Small intestine (tissue), 16 donors: ENCODE measurements at places on chromosomes 3 and 15.

GRCh38 chr3:49792371-49793150 lies 6.2 kb upstream of the IP6K1 start:
- DNase-seq = no peak

DNA sequence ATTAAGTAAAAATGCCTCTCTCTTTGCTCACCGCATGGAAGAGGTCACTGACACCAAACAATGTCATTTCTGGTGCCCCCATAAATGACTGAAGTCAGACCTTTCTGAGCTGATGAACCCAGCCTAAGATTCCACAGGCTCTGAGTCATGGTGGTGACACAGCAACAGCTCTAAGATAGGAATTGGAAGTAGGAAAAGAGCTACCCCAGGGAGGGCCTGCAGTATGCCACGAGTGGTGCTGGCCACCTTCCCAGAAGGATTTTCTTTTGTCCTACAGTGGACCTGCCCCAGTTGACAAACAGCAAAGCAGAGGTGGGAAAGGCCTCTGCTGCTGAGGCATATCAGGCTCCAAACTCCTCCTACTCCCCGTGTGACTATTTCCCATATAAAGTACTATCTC lies 208.1 kb downstream of the MINAR1 start:
- no peak for DNase-seq

DNA sequence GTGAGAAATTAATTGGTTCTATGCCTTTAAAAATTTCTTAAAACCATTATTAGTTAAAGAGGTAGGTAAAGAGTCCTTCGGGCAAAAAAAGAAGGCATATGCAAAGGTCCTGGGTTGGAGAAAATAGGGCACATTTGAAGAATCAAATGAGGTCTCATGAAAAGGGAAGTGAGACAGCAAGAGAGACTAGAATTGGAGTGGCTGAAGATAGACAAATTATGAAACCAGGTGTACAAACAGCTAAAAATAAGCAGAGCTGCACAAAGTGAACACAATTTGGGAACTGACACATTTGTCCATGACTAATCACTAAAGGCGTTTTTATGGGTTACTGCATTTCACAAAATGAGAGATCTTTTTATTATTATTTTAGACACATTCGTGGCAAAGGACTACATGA lies 581.2 kb downstream of the PYDC2 start:
- DNase-seq = no peak

DNA sequence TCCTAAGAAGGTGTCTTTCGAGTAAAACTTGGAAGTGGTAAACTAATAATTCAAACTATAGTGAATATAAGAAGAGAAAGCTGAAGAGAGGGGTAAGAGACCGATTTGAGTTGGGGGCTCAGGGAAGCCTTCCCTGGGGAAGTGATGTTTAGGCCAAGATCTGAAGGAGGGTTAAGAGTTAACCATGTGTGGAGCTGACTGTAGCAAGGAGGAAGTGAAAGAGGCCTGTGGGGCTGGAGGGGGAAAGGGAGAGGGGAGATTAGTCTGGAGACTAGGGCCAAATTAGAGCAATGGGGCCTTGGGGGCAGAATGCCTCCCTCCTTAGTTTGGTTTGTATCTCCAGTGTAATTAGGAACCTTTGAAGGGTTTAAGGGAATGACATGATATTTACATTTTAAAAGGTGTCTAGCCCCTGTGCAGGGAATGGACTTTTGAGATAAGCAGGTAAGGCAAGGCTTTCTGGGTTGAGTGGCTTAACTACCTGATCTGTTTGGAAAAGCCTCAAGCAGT lies 2.2 kb downstream of the ZNF592 start:
- DNase-seq = no peak

DNA sequence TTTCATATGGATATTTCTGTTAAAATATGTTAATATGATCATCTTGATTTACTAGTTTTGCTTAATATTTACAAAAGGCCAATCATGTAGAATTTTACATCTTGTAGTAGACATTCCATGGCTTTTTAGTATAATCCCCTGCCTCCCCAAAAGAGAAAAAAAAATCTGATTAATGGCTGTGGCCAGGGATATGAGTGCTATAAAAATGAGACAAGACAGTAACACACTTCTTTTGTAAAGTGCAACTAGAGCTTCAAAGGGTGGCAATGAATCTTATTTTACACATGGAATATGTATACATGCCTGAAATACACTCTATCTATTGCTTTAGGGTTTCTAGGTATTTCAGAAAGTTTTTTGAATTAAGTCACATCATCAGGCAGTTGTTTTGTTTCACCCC lies 112.2 kb upstream of the NANOGP8 start:
- no peak for DNase-seq

DNA sequence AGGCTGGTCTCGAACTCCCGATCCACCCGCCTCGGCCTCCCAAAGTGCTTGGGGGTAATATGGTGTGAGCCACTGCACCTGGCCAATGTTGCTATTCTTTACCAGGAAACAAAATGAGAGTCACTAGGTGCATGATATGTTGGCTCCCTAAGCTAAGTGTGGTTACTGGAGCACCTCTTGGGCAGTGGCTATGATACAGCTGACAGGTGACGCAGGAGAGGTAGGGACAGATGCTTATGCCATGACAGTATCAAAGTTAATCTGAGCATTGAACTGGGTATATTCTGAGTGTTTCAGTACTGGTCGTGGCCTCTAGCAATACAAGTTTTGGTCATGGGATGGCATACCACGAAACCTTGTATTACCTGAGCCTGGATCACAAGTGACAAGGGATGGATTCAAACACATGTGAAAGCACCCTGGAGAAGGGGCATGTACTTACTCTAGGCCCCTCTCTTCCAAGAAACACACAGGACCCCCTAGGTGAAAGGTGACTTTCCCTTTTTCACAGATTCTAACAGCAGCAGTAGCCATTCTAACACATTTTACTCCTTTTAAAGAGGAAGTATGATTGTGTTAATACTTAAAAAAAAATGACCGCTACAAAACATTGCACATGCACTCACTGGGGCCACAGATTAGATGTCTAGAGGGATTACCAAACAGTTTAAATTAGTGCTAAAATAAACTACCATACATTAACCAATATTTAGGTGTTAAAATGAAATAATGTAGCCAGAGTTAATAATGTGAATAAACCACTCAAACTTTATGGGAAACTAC lies 467.3 kb downstream of the SHQ1 start:
- no peak for DNase-seq

DNA sequence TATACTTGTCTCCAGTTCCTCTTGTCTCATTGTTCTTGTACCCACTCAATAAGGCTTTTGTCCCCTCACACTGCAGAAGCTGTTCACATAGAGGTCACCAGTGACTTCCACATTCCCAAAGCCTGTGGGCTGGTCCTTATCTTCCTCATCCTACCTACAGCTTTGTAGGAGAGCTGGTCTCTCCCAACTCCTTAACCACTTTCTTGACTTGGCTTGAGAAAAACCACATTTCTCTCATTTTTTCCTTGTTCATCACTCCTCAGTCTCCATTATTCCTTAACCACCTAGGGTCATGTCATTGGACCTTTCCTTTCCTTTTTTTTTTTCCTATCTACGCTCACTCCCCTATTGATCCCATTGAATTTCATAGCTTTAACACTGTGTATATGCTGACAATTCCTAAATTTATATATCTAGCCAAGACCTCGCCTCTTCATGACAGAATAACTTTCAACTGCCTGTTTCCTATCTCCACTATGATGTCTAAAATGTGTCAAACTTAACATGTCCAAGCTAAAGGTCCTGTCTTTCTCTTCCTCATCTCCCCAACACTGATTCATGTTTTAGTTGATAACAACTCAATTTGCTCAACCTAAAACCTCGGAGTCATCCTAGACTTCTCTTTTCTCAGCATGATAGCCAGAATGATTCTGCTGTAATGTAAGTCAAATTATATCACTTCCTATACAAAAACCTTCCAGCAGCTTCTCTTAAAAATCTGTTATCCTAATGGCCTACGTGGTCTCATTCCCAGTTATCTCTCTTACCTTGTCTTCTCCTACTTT lies 49.5 kb downstream of the CEP63 start:
- no peak for DNase-seq

GRCh38 chr15:74340150-74340549 lies 27.3 kb downstream of the CYP11A1 start:
- no peak for DNase-seq

DNA sequence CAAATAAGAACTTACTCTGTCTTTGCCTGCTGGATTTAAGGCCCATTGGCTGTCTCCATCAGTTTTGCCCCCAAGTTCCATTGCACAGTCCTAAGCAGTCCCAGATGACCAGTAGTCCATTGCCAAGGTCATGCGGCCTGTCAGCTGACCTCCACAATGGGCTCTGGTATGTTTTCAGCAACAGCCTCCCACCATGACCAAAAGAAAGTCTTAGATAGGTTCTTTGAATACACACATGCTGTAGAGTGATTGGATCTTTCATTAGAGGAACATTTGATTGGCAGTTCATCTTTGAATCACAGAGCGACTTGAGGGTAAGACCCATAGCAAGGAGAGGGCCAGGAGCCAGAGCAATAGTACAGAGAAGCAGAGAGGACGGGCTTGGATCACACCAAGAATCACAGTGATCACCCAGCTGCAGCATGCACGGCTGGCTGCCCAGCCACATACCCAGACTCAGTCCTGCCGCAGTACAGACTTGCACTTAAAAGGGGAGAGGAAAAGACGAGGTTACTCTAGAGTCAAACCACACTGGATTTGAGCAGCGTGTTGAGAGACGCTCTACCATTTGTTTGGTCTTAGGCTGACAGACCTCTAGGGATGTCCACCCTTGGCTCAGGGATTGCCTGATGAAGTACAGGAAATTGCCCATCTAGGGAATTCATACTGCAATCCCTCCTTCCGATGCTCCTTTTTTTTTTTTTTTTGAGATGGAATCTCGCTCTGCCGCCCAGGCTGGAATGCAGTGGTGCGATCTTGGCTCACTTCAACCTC lies 50.4 kb downstream of the APH1B start:
- DNase-seq = no peak

DNA sequence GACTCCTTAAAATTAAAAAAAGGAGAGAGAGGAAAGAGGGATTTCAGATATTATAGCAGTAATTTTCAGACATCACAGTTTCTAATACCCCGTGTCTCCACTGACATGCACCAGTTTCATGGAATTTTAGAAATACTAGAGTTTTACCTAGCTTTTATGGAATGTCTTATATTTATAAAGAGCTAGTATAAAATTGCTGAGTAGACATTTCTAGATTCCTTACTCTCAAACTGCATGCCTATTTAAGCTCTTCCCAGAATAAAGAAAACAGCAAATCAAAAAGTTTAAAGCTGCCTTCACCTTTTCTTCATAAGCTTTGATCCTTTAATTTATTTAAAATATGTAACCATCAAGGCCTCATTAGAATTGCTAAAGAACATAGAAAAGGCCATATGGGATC lies 247.4 kb upstream of the IL12A start:
- DNase-seq = no peak

GRCh38 chr15:64828985-64829384 lies 3.5 kb upstream of the PIF1 start:
- no peak for DNase-seq

DNA sequence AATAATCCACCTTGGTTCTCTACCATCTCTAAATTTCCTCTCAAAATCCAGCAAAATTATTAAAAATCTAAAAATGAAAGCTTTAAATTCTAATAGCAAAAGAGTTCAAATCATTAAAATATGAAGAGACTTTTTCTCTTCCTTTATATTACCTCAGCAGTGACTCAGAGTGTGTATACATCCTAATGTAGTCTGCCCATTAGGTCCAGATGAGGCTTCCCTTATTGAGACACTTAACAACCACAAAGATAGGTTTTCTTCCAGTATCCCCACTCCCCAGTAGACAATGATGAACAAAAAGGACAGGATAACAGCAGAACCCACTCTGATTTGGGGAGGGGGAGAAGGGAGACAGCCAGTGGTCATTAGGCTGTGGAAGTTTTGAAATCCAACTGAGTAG lies 61.5 kb upstream of the DCBLD2 start:
- no peak for DNase-seq
